ENCODE measurements at places on chromosomes 6 and 20.

- no peak for DNase-seq
Measured at GRCh38 chr20:42945234-42945994, 244.3 kb downstream of the PTPRT start.

DNA sequence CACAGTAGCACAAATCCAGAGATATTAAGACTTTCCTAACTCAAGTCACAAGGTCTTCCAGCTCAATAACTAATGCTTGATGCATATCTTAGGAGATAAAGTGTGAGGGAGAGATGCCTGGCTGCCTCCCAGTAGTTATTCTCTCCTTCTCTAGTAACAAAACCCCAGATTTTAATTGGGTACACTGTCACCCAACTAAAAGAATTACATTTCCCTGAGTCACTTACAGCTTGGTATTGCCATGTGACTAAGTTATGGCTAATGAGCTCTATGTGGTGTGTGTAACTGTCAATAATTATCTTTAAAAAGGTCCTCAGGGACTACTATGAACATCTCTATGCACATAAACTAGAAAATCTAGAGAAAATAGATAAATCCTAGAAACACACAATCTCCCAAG lies 32.0 kb downstream of the KIF6 start:
- no peak for DNase-seq

GRCh38 chr6:36783603-36784375 lies 55.5 kb downstream of the CPNE5 start:
- DNase-seq: no peak

DNA sequence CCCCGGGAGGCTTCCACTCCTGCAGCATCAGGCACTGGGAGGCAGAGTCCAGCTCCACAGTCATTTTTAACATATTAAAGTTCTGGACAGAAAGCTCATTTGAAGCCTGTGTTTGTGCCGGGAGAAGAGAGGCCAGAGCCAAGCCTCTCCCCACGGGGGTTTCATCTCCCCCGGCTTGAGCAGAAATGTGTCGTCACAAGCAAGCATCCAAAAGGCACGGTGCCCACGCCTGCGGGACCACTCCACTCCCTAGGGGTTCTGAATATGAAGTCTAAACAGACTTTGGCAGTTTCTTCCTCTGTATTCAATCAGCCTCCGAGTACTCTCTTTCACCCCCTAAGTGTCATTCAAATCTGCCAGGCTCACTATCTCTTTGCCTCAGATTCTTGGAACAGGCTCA lies 75.3 kb downstream of the STK35 start:
- DNase-seq: no peak

DNA sequence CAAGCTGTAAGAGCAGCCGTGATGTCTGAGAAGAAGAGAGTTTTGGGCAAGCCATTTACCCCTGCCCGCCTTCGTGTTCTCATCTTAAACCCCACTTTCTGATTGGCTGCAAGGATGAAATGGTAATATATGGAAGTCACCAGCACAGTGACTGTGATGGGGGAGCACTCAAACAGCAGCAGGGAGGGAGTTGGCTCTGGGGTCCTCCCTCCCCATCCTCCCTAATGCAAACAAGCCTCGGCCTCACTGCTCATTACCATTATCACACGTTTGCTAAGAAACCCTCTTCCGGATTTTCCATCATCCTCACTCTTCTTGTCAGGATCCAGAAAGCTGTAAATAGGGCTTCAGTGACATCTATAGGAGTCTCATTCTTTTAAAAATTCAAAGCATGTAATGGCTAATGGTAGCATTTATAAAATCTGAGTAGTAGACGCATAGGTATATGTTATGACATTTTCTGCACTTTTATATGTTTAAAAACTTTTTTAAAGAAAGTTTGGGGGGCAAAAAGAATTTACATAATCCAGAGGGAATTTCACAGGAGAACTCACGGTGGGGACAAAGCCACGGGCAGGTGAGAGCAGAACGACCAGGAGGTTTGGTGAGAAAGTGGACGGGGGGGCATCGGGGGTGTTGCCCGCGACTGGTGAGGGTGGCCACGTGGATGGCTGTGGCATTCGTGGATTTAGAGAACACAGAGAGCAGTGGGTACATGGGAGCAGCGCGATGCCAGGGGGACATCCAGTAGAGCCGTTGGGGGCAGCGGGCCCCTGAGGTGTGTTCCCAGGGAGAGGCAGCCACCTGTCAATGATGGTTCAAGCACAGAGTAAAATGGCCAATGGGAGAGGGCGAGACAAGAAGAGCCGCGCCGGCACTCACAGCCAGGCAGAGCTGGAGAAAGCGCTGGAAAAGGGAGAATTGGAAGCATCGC lies 29.6 kb downstream of the SUMO4 start:
- no peak for DNase-seq

DNA sequence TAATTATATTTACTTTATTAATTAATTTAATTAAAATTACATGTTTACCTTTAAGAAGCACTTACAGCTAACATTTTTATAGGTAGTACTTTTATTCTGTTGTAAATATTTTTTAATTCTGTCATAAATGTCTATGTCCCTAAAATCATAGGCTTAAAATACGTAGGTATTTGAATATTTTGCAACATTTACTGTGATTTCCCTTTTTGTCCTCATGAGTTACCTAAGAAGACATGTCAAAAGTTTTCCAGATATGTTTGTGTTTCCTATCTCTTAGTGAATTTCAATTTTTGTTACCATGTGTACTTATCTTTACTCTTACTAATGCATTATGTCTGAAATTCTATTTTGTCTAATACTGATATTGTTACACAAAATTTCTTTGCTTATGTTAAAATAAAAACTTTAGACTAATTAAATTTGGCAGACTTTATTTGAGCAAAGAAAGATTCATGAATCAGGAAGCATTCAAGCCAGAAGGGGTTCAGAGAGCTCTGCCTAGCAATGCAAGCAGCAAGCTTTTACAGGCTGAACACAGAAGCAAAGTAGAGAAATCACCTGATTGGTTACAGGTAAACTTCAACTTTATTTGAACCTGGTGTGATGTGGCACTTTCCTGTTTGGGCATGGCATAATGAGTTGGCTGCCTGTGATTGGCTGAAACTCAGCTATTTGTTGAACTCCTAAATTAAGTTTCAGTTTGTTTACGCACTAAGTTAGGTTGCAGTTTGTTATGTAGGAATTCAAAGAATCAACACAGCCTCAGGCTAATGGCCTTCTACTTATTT lies 123.2 kb upstream of the TMEM170B start:
- DNase-seq: no peak

DNA sequence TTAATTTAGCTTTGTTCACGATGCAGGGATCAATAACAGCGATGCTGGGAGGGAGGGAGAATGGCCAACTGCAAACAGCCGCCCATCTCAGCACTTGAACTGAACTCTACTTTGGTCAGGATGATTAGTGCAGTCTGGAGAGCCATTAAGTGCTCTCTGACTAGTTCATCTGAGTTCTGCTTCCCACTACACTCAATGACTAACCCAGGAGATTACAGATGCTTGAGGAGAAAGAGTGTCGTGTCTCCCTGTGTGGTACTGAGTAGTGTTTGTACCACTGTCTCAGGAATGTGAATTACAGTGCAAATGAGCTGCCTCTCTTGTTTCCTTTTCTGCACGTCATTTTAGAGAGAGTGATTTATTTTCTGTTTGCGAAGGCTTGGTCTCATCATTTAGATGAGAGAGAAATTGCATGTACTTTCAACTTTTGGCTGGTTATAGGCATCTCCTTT lies 23.5 kb downstream of the CARMIL1 start:
- DNase-seq: no peak

DNA sequence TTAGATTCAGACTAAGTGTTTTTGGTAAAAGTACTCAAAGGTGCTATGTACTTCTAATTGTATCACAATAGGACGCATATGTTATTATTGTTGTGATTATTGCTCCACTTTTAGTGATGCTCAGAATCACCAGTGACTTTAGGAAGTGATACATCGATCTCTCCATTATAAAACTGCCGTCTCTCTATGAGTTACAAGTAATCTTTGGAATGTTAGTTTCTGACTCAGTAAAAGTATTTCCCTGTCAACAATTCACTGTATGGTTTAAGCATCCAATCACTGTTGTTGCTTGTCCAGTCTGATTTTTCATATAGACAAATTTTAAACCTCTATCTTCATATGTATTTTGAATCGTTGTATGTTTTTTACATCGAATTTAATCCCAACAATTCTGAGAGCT lies 9.4 kb downstream of the DCBLD1 start:
- no peak for DNase-seq

- DNase-seq: no peak
Measured at GRCh38 chr20:8489094-8489883, 357.2 kb downstream of the PLCB1 start.

GRCh38 chr20:57223648-57224489 lies 42.6 kb downstream of the BMP7 start:
- DNase-seq: no peak

DNA sequence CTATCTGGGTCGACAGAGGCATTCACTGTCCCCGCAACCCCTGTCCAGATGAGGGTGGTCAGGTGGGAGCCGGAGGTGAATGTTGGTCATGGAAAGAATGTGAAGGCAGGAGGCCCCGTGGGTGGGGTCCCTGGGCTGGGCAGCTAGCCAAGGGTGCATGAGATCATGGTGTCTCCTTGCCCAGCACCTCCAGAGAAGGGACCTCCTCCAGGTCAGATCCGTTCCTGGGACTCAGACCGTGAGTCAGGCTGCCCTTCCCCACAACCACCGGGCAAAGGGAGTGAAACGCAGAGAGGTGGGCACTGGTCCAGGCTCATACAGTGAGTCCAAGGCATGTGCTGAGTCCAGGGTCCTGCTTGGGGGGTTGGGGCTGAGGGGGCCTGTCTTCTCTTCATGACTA lies 3.5 kb downstream of the FOXS1 start:
- DNase-seq: no peak

DNA sequence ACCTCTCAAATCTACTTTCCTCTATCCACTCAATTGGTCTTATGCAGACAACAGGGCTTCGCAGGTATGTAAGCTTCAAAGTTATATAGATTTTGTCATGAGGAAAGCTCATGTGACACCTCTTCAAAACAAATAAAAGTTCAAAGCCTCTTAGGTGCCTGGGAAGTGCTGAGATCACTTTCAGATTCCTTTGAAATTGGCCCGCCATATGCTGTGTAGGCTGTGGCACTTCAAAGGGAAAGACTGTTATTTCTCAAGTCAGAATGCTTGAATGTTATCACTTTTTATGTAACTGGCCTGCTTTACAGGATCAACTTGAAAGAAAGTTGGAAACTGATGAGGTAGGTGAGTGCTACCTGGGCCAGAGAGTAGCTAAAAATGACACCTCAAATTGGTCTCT lies 67.1 kb upstream of the GFRAL start:
- no peak for DNase-seq

GRCh38 chr20:52953020-52953419 lies 19.1 kb upstream of the TSHZ2 start:
- no peak for DNase-seq

DNA sequence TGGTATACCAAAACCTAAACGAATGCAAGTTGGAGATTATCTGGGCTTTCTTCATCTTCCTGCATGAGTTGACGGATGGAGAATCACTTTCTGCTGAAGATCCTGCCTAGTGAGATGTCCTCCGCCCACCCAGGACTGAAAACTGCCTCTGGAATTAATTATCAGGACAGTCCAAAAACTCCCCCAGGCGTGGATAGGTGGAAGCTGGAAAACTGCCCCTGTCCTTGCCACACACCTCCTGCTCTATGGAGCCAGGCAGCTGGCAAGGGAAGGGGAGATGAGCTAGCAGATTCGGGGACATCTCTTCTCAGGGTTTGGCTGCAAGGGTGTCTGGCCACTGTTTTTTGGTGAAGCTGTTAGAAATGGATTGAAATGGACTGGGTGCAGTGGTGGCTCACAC lies 89.3 kb upstream of the ZNFX1 start:
- DNase-seq: no peak

DNA sequence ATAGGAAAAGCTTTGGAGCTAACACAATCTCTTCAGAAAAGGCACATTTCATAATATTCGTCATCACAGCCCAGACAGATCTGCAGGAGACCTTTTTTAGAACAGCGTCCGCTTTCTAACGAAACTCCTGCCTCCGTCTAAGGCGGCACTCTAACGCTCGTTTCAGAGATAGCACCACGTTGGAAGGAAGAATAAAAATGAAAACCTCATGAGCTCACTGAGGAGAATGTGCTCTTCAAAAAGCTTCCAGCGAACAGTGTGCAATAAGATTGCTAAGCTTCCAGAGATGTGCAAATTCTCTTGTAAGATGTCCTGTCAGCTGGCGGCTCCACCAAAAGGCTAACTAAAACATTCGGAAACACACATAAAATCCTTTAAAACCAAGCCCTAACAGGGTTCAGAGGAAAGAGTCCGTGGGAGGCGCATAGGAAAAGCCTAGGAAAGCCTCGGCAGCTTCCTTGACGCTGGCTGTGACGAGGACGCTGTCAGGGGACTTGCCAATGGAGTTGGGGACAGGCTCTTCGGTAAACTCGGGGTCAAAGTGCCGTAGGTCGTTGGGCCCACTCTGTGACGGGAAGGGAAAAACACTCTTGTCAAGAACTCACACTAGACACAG lies 117.6 kb upstream of the SLC2A12 start:
- no peak for DNase-seq

DNA sequence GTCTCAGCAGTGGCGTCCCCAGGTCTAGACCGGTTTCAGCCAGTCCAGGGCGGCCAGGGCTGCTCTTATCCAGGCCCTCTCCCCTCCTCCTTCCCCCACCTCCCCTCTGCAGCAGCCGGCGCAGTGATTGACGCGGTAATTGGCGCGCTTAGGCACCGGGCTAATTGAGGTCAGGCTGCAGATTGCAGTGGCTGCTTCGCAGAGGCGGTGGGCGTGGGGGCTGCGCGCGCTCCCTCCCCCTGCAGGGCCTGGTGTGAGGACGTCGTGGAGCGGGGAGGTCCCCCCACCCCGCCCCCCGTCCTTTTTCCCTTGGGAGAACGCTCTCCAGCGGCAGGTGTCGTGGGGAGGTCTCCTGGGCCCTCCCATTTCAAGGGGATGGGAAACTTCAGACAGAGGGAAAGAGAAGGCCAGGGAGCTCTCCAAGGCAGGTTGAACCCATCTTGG lies 70.4 kb upstream of the BLCAP start:
- DNase-seq: peak; percentile 99

- no peak for DNase-seq
Measured at GRCh38 chr6:107816818-107817217, 7.3 kb downstream of the SCML4 start.

GRCh38 chr20:39960522-39961428 lies 728.3 kb downstream of the MAFB start:
- DNase-seq: peak; percentile 99

- no peak for DNase-seq
Measured at GRCh38 chr6:135347887-135348286, 149.7 kb downstream of the AHI1 start.

DNA sequence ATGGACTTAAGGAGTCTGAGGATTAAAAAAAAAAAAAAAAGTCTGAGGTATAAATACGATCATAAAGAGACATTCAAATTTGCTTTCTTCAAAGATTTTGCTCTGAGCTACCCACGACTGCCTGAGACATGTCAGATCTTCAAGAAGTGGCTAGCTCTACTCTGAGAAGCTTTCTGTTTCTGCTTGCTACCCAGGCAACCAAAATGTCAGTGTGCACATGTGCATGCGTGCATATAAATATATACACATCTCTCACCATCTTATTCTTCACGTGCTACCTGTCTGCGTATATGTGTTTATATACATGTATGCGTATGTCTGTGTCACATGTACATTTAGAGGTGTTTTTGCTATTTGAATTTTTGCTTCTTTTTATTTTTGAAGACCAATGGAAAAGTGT lies 299.6 kb upstream of the STXBP5 start:
- DNase-seq: no peak

- DNase-seq: no peak
Measured at GRCh38 chr6:112881027-112881426, 533.9 kb downstream of the RFPL4B start.

GRCh38 chr6:37236921-37237320 lies 20.7 kb upstream of the TBC1D22B start:
- DNase-seq: no peak

- DNase-seq: no peak
Measured at GRCh38 chr20:8151372-8151771, 19.3 kb downstream of the PLCB1 start.

GRCh38 chr6:142412241-142412640 lies 110.4 kb downstream of the ADGRG6 start:
- no peak for DNase-seq

Measured in NCI-H2171 treated with DMSO at 0.1 percent for 48 hours (cell line).